Stimulated activated CD8-positive, alpha-beta memory T cell treated with anti-CD3 and anti-CD28 coated beads, Interleukin-2, amount 100 ng/mL, for 1 hour (primary cell): ENCODE measurements at places on chromosomes 11 and 22.

- DNase-seq, result no peak
Observed at GRCh38 chr11:132632641-132633124, 899.6 kb downstream of the OPCML start.

- DNase-seq, result no peak
Observed at GRCh38 chr11:63844836-63845235, 5.9 kb downstream of the MARK2 start.

GRCh38 chr11:69306821-69307220 is 12.9 kb downstream of the MYEOV start:
- DNase-seq, result no peak

- DNase-seq, result no peak
Observed at GRCh38 chr11:72454791-72455190, 20.5 kb upstream of the CLPB start.

DNA sequence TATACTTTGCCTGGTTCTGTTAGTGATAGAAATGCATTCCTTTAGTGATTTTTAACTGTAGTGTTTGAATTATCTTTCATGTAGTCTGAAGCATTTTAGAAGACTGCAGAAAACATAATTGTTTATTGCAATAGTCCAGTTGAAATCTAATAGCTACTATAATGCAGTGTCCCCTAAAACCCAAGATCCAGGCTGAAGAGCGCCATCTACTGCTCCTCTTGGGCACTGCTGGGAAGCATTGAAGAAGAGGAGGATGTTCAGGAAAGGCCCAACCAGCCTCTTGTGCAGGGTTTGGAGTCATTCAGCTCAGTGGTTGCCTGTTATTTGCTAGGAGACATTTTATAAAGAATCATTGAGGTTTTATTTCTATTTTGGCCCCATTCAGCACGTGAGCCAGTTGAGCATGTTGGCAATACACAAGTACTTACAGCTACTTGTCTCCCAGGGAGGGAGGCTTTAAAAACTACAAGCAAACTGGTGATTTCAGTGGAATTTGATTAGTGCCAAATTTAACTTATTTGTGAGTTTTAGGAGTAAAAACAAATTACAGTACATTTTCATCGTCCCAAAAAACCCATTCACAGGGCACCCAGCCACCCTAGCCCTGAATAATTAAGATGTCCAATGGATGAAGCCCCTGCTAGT is 74.9 kb upstream of the HORMAD2 start:
- DNase-seq, result peak; percentile 27

DNA sequence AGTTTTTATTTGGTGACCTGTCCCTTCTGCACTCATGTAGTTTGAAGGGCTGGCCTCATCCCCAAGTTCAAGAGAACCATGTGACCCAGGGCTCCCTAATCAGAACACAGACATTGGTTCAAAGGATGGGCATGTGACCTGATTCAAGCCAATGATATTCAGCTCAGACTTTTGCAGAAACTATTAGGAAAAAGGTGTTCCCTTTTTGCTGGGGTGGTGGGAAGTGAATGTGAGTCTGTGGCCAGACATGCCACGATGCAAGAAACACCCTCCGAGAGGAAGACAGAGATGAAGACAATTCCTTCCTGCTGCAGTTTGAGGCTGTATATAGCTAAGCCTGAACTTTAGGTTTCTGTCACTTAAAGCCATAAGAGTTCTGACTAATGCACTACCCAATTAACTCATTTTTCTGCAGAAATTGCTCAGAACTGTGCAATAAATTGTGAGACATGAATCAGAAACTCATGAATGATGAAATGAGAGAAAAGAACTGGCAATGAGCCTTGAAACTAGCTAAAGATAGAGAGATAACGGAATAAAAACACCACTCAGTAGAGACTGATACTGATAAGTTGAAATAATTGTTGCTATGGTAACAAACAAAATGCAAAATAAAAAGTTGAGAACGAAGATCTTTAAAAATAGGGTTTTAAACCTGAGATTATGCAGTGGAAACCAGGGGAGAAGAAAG is 9.2 kb upstream of the MAPK1 start:
- no peak for DNase-seq

GRCh38 chr22:30186041-30186440 is 60.5 kb downstream of the LIF start:
- no peak for DNase-seq

GRCh38 chr11:10164621-10165020 is 129.4 kb downstream of the SBF2 start:
- no peak for DNase-seq

DNA sequence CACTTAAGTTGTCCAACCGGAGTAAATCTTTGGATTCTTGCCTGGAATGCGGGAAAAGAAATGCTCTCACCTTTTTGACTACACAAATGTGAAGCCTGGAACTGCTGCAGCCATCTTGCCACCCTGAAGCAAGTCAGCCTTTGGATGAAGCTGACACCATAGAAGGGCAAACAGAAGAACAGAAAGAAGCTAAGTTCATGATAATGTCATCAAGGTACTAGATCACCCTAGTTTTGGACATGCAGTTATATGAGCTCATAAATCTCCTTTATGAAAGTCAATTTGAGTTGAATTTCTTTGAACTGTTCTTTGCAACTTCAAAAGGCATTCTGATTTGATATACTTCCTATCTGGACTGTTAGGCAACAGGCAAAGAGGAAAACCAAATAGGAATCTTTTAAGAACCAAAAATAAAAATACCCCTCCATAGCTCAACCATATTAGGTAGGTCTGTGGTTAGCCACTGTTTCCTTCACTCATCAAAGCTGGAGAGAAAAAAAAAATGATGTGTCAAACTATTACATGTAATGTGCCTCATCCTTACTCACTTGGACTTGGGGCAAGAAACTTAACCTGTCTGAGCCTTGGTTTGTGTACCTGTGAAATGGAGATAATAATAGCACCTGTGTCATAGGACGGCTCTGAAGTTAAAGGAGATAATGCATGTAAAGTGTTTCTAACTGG is 91.9 kb downstream of the WT1 start:
- DNase-seq, result no peak

DNA sequence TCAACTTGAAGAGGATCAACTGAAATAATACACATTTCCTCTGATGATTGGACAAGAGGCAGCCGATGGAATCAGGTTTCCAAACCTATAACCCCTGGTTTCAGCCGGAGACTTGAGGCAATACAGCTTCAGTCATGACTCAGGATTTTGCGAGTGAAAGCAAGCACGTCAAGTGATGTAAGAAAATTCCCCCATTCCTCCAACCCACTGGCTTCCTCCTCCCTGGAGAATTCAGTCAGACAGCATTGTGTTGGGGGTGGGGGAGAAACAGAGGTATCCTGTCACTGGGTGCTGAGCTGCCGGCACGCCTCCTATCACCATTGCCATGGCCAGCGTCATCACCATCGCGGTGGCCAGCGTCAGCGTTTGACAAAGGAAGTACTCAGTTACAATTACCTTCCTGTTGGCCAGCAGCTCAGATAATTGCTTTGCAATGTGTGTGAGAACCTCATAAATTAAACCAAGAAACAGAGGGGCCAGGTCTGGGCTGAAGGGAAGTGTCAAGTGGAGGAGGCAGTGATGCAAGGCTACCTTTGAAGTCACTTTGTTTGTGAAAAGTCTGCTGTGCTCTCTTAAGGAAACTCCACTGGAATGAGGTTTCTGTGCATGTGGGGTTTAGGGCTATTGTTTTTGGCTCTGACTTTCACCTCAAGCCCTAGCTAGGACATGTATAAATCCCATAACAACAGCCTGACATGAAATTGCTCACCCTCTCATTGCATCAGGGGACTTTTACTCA is 50.2 kb downstream of the LIF start:
- DNase-seq, result peak; percentile 5

DNA sequence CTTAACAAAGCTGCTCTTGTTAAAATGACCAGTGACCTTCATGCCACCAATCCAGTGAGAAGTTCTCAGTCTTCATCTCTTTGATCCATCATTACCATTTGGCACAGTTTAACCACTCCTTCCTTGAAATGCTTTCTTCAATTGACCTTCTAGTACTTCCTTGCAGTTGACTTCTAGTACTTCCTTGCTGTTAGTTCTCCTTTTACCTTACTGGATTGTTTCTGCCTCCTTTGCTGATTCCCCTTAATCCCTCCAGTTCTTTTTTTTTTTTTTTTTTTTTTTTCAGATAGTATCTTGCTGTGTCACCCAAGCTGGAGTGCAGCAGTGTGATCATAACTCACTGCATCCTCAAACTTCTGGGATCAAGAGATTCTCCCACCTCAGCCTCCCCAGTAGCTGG is 66.0 kb upstream of the HORMAD2 start:
- DNase-seq, result no peak

DNA sequence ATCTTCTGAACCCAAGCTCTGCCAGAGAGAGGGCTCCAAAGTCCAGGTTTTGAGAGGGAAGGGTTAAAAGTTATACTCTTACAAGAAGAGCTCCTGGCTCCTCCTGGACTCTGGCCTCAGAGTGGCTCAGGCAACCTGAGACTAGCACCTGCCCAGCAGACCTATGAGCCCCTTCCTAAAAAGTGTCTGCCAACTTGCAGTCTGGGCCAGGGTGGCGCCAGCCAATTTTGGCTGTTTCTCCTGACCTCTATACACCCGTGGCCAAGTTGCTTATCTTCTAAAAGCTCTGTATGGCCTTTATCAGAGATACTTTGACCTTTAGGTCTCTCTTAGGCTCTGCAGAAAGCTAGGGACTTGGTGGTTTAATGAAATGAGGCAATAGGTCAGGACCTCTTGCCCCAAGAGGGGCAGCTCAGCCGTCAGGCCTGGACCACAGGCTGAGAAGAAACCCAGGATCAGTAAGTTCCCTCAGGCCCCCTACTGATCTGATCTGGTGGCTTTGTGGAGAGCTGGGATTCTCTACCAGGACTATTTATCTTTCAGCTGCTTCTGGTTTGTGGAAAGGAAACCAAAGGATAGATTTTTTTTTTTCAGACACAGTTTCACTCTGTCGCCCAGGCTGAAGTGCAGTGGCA is 10.3 kb upstream of the UCP3 start:
- DNase-seq, result no peak

- DNase-seq, result no peak
Observed at GRCh38 chr11:7422544-7423331, 62.6 kb upstream of the OLFML1 start.

- DNase-seq, result no peak
Observed at GRCh38 chr11:95716266-95716665, 73.3 kb downstream of the FAM76B start.

- DNase-seq, result no peak
Observed at GRCh38 chr11:112783945-112784322, 177.3 kb upstream of the NCAM1 start.

GRCh38 chr11:94922321-94923003 is 50.9 kb downstream of the CWC15 start:
- DNase-seq, result no peak

- DNase-seq, result no peak
Observed at GRCh38 chr11:26762089-26762488, 40.2 kb upstream of the SLC5A12 start.

GRCh38 chr11:96143041-96143521 is 199.9 kb downstream of the MAML2 start:
- no peak for DNase-seq

DNA sequence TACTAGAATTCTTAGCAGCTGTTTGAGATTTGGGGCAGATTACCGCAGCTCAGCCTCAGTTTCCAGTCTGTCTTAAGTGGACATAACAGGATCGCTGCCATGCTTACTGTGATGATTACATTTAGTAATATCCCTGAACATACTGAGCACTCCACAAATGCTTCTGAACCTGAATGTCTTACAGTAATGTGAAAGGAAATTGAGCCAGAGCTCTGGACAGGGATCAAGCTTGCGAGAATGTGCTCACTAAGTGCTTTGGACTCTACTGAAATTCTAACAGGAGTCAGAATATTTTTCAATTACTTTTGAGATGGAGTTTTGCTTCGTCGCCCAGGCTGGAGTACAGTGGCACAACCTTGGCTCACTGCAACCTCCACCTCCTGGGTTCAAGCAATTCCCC is 118.6 kb upstream of the RASSF10 start:
- DNase-seq, result no peak

DNA sequence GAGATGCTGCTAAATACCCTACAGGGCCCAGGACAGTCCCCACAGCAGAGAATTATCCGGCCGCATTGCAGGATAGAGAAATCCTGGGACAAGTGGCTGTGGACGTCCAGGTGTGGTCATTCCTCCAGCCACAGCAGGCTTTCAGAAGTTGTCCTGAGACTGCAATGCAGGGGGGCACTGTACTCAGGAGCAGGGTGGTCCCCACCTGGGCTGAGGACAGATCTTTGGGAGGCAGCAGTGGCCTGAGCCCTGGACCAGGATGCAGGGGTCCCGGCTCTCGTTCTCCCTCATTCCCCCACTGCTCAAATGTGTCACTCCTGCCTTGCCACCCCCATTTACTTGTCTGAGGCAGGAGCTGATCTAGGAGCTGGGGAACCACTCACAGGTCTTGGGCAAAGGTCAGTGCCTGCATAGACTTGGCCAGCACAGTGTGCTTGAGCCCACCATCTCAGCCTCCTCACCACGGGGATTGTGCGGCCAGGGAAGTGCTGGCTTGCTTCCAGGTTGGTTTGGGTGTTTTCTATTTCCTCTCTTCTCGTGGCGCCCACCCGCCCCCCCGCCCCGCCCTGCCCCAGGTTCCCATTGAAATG is 15.3 kb downstream of the LINC01488 start:
- no peak for DNase-seq

DNA sequence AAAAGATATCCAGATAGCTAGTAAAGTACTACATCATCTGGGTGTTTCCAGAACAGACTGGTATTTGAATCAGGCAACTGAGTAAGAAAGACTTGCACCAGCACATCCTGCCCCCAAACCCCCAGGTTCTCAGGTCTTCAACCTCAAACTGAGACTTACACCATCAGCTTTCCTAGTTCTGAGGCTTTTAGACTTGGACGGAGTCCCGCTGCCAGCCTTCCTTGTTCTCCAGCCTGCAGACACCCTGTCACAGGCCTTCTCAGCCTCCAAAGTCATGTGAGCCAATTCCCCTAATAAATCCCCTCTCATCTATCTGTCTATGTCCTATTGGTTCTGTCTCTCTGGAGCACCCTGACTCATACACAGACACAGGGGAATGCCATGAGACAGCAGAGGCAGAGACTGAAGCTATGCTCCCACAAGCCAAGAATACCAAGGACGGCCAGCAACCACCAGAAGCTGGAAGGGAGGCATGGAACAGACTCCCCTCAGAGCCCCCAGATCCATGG is 10.9 kb downstream of the SMCO4 start:
- DNase-seq, result no peak
